ENCODE measurements at places on chromosomes 5 and 9. TPM values are rescaled to one million over a fixed set of nuclear protein-coding genes. Genes with fewer than 3 reads are reported as not detected.

IL33 gene
- not detected for total RNA-seq

TAS2R1 gene
- 0.82 TPM for total RNA-seq

TRPM3 gene
- total RNA-seq: not detected

PCDHA1 gene
- 0.07 TPM for total RNA-seq

GNPDA1 gene
- total RNA-seq: 61.3 TPM
